8988T (cell line): ENCODE measurements at places on chromosomes 11 and 22.

GRCh38 chr11:124441081-124441480 is 4.4 kb downstream of the OR8B8 start:
- no peak for DNase-seq

DNA sequence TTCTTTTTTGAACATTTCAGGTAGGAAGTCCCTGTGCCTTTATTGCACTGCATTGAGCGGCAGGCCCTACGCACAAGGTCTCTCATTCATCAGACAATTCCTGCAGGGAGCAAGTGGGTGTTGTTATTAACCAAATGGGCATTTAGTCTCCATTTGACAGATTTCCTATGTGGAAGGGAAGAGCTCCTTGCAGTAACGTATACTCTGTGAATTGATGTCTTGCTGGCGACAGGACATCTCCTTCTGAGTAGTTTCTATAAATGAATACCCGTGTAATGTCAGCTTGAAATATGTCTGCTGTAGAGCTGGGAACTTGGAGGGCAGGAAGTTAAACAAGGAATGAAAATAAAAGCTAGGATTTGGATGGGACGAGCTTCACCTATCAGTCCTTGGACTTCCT is 3.7 kb downstream of the OR5B21 start:
- no peak for DNase-seq

DNA sequence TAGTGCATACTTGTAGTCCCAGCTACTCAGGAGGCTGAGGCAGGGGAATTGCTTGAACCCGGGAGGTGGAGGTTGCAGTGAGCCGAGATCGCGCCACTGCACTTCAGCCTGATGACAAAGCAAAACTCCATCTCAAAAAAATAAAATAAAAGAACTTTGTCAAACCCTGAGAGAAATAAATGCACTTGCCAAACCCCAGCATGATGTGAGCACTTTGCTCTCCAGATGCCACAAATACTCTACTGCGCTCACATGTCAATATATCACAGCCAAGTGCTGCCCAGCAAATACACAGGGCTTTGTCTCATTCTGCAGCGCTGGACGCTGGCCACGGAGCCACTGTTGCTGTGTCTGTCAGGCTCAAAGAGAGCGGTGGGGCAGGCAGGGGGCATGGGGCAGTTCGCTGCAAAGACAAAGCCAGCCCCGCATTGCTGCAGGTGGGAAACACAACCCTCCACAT is 45.1 kb downstream of the AHNAK start:
- DNase-seq: no peak

DNA sequence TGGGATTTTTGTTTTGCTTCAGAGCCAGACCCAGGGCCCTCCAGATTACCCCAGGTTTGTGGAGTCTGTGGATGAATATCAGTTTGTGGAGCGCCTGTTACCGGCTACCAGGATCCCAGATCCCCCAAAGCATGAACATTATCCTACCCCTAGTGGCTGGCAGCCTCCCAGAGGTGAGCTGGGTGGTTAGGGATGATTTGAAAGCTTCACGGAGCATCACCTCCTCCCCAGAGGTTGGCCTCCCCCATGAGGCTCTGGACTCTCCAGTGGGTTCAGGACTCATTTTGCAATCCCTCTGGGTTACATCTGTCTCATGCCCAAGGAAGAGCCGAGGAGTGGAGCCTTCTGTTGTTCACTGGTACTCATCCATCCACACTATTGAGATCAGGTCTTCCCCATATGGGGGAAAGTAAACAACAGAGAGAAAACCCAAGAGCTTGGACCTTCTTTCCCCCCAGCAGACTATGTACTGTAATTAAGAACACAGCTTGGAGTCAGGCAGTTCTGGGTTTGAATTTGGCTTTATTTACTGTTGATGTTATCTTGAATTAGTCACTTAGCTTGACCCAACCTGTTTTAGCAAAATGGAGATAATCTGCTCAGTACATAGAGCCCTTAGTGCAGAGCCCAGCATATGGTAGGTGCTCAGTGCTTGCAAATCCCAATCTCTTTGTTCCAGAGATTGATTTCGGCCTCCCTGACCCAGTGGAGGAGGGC is 2.5 kb downstream of the MRPL49 start:
- no peak for DNase-seq

DNA sequence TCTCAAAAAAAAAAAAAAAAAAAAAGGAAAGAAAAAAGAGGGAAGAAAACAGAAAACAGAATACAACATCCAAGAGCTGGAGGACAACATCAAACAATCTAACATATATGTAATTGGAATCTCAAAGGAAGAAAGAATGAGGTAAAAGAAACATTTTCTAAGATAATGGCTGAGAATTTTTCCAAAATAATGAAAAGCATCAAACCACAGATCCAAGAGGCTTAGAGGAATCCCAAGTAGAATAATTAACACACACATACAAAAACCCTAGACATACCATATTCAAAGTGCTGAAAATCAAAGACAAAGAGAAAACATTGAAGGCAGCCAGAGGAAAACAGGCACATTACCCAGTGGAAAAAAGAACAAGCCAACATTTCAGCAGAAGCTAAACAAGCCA is 4.9 kb downstream of the SULT4A1 start:
- no peak for DNase-seq

GRCh38 chr22:20246368-20247009 is 21.6 kb downstream of the RTN4R start:
- DNase-seq: no peak
